Stimulated activated CD8-positive, alpha-beta memory T cell treated with anti-CD3 and anti-CD28 coated beads, Interleukin-15, amount 100 ng/mL, for 4 hours (primary cell): ENCODE measurements at places on chromosomes 5 and 9.
A peak's percentile ranks its signal among the peaks of the same experiment; 100 is the strongest.

- DNase-seq = no peak
These were observed 70.6 kb downstream of the MAST4 start for GRCh38 chr5:66666778-66667177.

DNA sequence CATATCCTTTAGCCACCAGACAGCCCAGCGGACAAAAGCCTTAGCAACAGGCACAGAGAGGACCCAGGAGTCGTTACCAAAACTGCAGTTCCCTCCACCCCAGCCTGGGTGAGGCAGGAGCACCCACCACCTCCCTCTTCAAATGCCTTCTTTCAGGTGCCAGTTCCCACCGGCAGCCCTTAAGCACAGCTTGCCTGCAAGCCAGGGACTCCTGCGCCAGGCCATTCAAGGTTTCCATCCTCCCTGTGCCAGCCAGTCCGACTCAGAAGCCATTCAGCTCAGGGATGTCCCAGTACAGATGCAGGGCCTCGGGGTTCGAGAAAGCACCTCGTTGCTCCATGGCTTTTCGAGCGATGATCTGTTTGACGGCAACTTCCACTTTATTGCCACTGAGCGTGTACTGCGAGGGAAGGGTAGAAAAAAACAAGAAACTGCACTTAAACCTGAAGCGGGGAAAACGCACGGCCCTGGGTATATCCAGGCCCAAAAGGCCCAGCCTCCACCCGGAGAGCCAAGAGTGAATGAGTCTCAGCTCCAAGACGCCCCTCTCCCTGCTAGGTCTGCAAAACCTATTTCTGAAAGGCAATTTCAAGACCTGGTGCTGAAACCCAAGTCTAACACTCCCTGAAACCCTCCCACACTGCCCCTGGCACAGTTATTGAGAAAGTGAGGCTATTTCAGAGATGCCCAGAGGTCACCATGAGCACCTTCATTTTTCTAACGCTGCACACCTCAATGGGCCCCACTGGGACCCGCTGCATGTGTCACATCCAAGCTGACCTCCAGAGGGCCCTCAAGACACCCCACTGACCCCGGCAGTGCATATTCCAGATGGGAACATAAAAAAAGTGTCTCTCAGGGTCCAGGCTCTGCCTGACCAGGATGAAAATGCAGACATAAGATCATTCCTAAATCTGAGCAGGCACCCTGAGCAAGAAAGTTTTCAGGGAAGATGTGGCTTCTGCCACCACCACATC, 36.8 kb upstream of the ZNF354A start:
- no peak for DNase-seq

DNA sequence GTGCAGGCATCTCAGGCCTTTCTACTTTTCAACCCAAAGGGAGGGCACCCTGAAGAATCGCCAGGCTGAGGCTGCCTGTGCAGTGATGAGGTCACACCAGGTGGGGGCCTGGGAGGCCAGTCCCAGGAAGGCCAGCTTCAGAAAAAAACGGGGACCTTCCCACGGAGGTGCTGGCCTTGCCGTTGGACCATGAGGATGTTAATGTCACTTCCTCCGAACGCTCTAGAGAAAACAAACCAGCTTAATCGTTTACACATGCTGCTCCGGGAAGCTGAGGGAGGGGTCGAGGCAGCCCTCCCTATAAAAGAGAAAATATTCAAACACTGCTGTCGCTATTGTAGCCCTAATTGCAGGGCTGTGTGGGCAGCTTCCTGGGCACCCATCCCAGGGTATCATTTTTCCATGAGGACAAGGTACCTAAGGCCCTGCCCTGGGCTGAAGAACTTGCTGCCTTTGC, 27.0 kb downstream of the PTGES start:
- no peak for DNase-seq

DNA sequence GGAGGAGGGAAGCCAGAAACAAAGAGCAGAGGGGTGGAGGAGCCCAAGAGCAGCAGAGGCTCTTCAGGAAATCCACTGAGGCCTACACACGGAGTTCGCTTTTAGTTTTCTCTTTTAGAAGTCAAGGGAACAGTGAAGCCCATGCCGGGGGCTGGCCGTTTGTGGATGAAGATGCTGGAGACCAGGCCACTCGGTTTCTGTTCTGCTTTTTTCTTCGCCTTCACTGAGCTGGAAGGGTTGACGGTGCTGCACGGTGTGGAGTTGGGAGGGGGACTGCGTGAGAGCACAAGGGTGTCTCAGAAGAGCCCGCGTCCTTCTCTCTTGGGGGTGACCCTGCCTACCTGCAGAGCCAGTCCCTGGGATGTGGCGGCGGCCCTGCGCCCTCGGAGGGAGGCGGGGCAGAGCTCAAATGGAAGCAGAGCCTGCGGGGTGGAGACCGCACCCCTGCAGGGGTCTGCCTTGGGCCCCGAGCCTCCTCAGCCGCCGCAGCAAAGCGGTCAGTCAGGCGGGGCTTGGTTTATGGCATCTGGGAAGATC, 68.5 kb upstream of the CACNA1B start:
- DNase-seq = no peak

- DNase-seq = no peak
These were observed 147.8 kb downstream of the TENT4A start for GRCh38 chr5:6861036-6861435.

GRCh38 chr9:127126971-127127370, 4.5 kb upstream of the ANGPTL2 start:
- DNase-seq = no peak

- no peak for DNase-seq
These were observed 17.9 kb downstream of the SLC24A2 start for GRCh38 chr9:19770973-19771372.

DNA sequence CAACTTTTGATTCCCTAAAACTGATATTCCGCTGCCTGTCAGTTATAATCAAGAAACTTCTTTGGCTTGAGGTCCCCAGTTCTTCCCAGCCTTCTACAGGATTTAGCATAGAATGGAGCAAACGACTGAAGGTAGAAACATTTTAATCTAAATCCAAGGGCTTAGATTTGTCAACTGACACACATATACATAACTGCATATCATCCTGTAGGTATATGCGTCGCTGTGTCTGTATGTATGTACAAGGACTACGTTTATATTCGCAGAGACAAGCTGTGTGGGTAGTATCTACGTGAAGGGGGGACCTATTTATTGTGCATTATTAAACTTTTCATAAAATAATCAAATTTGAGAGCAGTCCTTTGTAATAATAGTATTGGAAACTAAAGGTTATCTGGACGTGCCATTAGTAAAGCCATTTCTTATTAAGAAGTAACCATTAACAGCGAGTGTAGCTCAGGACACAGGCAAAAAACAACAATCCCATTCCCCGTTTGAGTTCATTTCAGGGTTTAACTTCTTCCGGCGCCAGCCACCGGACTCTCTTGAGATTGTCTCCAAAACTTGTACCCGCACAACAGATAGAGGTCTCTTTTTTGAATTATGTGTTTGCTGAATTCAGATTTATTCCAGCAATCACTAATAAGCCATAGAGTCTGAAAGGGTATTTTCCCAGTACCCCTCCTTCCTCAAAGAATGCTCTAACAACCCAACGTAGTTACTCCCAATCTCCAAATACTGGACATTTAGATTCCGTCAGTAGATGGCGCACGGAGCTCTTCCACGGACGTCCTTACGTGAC, 2.1 kb upstream of the MLLT3 start:
- no peak for DNase-seq

DNA sequence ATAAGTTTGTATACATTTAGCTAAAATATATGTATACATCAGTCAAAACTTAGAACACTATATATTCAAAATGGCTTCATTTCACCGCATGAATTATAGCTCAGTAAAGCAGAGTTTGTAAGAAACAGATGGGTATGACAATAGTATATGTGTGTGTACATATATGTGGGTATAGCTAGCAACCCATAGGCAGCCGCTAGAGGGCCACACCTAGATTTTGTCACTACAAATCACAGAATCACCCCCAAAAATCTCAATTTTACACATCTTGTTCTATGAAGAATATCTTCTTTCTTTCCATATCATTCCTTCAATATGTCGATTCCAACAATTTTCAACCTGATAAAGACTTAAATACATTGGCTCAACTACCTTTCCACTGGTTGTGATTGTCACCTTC, 357.8 kb upstream of the CCNG1 start:
- DNase-seq = no peak

- DNase-seq = no peak
These were observed 19.9 kb downstream of the MACROH2A1 start for GRCh38 chr5:135379046-135379654.

DNA sequence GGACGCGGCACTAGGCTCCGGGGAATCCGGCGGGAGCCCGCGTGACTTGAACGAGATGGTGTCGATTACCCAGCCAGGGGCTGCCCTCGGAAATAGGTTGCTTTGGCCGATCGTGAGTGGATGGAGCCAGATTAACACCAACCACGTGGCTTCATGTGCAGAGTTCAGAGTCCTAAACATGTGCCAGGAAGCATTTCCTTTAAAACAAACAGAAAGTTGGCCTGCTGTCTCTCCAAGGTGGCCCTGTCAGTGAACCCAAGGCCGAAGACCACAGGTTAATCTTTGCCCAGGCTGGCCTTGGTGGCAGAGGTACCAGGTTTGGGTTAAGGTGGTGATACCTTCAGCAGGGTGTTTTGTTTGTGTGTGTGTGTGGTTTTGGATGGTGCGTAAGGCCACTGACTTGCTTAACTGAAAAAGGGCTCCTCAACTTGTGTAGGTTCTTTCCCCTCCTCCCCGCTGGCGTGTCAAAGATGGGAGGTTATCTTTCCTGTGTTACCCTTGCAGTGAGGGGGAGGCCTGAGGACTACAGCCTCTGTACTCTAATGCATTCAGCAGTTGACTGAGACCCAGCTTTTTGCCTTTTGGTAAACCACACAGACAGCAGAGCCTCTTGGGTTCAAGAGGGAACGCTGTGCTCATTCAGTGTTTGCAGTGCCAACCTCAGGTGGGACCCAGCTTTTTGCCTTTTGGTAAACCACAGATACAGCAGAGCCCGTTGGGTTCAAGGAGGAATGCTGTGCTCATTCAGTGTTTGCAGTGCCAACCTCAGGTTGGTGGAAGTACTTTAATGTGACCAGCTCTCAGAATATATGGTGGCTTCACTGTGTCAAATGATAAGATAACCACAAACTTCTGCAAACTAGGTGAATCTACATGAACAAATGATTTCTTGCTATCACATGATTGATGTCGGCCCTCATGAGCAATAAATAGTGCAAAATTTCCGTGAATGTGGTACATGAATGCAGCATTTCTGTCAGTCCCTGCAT, 1.4 kb downstream of the IQGAP2 start:
- DNase-seq = peak; percentile 57

- DNase-seq = no peak
These were observed 8.1 kb upstream of the RAD23B start for GRCh38 chr9:107274953-107275422.

- no peak for DNase-seq
These were observed 35.4 kb downstream of the OTULIN start for GRCh38 chr5:14699807-14700400.

DNA sequence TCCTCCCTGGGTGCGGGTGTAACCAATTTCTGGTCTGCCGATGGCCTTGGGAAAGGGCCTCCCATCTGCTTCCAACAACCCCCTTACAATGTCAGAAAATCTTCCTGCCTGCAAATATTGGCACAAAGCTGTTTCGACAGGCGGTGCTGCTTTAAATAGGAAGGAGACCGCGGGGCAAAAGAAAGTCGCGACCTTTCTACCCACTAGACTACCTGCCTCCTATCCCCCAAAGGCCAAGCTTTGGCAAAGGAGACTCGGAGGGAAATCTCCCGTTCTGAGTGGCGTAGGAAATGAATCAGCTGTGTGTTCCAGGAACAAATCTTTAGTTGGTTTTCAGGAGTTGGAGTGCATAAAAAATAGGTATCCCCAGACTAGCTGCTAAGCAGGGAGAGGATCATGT, 36.8 kb upstream of the NFIB start:
- no peak for DNase-seq

GRCh38 chr5:59041355-59041754, 458.5 kb downstream of the RAB3C start:
- DNase-seq = no peak

DNA sequence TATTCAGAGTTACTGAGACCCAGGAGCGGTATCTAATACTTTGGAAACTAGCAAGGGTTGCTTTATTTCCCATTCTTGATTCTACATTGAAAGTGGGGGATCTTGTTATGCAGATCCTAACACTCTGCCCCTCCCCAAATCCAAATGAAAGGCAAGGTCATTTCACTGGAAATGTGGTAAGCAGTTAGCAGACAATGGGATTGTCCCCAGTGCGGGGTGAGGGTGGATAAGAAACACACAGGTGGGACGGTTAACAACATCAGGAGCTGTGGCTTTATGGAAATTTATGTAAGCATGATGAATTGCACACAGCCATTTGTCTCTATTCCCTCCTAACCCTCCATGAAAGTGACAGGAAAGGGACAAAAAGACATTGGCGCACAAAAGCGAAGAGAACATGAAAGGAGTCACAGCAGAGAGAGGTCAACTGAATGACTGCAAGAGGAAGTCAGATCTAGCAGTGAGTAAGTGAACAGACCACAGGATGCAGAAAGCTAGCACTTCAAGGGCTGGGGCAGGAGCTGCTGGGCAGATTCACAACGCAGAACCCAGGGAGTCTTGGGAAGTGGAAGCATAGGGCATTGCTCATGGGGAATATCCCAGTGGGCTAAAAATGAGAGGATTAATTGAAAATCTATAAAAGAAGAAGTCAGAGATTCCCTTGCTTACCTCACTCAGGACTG, 184.4 kb downstream of the HSD17B3 start:
- no peak for DNase-seq

DNA sequence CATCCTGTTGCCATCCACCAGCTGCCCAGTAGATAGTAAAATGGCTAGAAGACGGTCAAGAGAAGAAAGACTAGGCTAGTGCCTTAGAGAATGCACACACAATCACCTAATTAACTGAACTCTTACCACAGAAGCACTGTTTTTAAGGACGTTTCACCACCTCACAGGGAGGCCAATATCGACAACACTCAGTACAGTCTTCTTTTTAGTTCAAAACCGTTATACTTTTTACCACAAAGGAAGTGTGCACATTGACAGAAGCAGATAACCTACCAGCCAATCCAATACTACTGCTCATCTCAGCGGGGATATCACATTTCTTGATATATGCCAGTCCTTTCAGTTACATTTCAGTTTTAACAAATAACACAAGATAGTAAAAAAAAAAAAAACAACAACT, 122.3 kb downstream of the GNAQ start:
- no peak for DNase-seq

- DNase-seq = no peak
These were observed 268.6 kb downstream of the FER start for GRCh38 chr5:109016300-109016699.

- no peak for DNase-seq
These were observed 14.0 kb downstream of the BOD1 start for GRCh38 chr5:173602423-173602822.

DNA sequence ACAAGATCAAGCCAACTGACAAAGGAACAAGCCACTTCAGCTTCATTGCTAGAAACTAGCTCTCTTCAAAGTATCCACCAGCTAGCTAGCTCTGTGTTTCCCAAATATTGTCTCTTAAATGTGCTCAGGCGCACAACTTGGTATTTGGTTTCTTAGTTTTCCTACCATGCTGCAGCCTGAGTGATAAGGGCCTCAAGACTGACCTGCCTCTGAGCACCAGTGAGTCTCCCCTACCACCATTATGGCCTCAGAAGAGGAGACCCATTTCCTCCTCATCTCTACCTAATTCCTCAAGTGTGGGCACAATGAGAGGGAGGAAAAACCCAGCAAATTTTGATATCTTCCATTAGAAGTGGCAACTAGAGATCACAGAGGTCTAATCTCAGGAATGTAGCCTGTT, 34.6 kb upstream of the KIF2A start:
- no peak for DNase-seq
